ENCODE measurements at places on chromosomes 6 and 20.

DNA sequence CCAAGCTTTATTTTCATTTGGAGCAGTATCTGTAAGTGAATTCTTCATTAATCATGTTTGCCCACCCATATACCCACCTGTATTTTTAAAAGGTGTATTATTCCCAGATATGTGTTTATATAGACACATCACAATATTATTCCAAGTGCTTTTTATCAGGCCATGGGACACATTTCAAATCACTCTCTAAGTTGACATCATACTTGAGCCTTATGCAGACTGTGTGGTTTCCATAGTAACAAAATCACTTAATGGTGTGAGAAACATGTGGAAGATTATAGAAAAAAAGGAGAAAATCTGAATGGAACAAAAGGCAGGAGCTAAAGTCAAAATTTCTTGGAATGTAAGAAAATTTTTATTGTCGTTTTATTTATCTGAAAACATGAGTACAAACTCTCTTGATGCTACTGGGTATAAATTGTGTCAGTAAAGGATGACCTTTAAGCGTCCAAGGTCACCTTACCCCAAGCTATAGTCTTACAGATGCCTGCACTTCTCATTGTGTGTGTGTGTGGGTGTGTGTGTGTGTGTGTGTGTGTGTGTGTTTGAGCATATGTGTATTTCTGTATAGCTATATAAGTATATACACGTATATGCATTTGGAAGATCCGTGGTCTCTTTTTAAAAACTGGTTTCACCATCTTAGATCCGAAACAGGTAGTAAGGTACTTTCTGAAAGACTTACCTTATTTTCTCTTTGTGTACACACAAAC is 79.8 kb upstream of the CCN6 start:
- DNase-seq: no peak

- DNase-seq: no peak
These were observed 315.2 kb upstream of the SOX4 start for GRCh38 chr6:21278375-21278745.

GRCh38 chr6:26609463-26609862 is 12.7 kb downstream of the ABT1 start:
- no peak for DNase-seq

GRCh38 chr6:141026504-141026903 is 1106.2 kb upstream of the GJE1 start:
- no peak for DNase-seq

- DNase-seq: no peak
These were observed 44.8 kb upstream of the SLC17A4 start for GRCh38 chr6:25709761-25710160.

GRCh38 chr20:51710361-51710894 is 57.8 kb downstream of the ATP9A start:
- DNase-seq: no peak

DNA sequence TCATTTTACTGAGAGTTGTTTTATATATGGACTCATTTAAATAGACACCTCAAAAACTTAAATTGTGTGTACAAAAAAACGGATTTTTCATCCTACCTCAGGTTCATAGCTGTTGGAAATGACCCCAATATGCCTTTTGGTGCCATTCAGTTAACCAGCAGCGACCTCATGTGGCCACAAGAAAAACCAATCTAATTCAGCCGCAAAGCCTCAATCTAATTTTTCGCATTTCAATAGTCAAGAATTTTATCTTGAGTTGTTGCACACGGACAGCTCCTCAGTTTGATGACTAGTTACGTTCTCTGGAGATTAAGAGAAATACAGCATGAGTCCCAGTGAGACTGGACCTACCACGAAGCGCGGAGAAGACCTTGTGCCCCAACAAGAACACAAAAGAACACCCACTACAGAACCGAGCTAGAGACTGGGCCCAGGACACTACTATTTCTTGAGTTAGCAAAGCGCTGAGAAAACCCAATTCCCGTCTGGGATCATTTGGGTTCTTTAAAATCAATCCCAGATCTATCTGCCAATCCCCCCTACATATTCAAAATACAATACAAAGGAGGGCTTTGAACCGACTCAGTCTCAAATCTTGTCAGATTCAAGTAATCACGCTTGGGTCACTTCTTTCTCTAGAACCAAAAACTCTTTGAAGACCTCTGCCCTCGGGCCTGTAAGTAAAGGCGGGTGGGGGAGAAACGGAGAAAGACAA is 1.1 kb downstream of the TCP11 start:
- DNase-seq: no peak

GRCh38 chr6:4892785-4893485 is 110.9 kb downstream of the RPP40 start:
- DNase-seq: no peak

DNA sequence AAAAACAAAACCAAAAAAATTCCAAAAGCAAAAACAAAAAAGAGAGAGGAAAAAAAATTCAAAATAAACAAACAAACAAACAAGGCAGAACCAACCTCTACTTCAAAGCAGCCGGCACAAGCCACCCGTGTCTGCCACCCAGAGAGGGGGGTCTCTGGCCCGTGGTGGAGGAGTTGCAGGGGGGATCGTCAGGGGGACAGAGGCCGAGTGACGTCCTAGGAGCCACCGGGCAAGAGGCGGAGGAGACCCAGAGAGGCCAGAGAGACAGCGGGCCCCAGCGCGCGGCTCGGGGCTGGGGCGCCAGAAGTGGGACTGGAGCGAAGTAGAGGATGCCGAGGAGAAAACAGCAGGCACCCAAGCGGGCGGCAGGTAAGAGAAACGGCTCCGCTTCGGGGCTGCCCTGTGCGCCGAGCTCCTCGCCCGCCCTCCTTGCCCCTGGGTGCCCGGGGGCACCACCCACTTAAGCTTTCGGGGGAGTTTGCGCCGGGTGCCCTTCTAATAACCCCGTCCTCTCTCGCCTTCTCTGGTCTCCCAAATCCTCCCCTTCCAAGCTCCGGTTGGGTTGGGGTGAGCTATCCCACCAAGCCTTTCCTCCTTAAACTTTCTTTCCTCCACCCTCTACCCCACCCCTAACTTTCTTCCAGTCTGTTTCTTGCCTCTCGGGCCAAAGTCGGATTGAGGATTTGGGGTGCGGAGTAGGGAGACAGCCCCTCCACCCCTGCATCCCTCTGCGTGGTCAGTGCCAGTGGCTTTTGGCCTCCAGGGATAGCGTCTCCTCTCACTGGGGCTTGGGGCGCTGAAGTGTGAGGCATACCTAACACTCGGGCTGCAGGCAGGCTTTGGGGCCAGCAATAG is 1.0 kb downstream of the TSHZ2 start:
- no peak for DNase-seq

GRCh38 chr6:143901885-143902750 is 37.8 kb downstream of the ZC2HC1B start:
- no peak for DNase-seq

DNA sequence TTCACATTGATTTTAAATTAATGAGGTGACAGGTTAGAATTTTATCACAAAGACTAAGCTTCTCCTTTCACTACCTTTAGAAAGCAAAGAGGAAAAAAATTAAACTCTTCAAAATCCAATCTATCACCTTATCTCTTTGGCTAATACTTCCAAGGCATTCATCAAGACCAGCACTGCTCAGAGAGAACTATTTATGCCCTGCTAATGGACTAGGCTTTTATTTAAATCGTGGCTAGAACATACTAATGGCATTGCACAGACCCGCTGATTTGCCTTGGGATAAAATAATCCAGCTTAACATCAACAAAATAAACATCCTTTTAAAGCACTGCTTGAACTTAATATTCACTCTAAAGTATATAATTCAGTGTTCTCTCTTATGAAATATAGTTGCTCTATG is 880.4 kb downstream of the HACE1 start:
- no peak for DNase-seq

- DNase-seq: no peak
These were observed at the start of gene HLA-DRB1 for GRCh38 chr6:32589596-32590449. TSS of gene HLA-DRB1 (minus strand) at chr6:32589848. CDS start at chr6:32589742, 106 bp downstream.

DNA sequence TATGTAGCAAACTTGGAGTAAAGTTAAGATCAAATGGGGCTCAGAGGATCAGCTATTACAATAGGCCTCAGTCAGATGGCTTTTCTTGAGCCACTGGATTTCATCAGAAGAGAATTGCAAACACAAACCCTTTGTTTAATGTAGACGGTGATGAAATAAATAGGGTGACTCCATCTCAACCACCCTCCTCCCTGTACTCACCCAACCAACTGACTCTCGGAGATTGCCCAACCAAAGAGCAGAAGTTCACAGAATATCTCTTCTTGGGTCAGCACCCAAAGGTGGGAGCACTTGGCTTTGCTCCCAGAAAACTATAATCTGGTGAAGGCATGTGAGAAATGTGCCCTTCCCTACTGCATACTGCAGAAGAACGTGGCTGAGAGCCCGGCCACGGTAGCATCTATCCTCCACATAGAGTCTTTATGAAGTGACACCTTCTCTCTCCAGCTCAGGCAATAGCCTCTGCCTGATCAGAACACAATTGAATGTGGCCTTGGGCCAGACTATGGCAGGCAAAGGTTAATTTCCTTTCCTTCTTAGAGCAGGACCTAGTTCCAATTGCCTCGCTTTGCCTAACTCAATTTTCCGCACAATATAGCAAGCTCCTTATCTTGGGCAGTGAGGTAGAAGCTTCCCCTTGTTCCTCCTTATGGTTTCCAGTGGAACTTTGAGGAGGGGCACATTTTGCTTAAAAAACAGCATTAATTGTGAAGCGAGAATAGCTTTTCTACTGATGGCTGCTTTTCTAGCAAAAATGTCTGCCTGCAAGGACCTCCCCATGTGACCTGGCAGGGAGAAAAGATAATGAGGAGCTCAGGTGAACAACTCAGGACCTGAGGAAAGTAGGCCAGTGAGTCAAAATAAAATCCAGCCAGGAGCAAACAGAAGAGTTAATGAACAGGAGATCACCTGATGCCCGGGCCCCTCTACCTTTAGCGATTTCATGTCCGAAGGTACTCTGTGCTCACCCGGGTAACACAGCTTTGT is 79.4 kb downstream of the GFOD1 start:
- DNase-seq: no peak

- DNase-seq: no peak
These were observed 104.0 kb downstream of the MTFR2 start for GRCh38 chr6:136146130-136146529.

- no peak for DNase-seq
These were observed 369.9 kb downstream of the CDH26 start for GRCh38 chr20:60327971-60328660.

GRCh38 chr6:118467181-118467580 is 80.9 kb upstream of the PLN start:
- DNase-seq: no peak

GRCh38 chr20:62480318-62480717 is 4.5 kb upstream of the GATA5 start:
- DNase-seq: no peak

- no peak for DNase-seq
These were observed 64.5 kb downstream of the PHACTR2 start for GRCh38 chr6:143742070-143742954.

DNA sequence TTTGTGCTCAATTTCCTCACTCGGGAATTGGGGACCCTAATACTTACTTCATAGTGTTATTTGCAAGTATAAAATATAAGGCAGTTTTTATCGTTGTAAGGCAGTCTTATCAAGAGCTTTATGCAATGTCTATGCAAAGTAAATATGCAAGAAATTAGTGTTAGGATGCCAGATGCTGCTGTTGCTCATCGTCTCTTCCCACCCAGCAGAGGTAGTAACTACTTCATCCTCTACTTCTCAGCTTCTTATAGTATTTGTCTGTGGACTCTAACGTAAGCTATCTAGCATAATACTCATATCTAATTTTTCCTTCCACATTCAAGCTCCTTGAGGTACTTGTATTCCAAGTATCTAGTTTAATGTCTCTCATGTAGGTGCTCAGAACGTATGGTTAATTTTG is 11.6 kb downstream of the PLCG1 start:
- DNase-seq: no peak

- DNase-seq: no peak
These were observed 213.8 kb upstream of the CST7 start for GRCh38 chr20:24735263-24735662.

- no peak for DNase-seq
These were observed 122.6 kb upstream of the ID4 start for GRCh38 chr6:19714434-19715166.

DNA sequence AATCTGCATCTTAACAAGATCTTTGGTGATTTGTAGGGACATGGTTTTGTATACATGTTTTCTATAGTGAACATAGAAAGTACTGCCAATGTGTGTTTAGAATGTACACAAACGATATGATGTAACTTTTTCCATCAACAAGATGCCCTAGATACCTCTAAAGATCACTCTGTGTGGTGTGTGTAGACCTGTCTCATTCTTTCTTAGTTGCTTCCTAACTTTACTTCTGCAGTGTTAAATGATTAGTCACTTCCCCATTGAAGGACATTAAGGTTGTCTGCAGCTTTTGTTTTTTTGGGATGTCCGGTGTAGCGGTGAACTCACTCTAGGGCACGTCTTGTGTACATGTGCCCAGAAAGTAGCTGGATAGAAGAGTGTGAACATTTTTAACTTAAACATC is 35.9 kb downstream of the CDYL start:
- no peak for DNase-seq

- no peak for DNase-seq
These were observed 25.7 kb downstream of the DST start for GRCh38 chr6:56616967-56617366.

DNA sequence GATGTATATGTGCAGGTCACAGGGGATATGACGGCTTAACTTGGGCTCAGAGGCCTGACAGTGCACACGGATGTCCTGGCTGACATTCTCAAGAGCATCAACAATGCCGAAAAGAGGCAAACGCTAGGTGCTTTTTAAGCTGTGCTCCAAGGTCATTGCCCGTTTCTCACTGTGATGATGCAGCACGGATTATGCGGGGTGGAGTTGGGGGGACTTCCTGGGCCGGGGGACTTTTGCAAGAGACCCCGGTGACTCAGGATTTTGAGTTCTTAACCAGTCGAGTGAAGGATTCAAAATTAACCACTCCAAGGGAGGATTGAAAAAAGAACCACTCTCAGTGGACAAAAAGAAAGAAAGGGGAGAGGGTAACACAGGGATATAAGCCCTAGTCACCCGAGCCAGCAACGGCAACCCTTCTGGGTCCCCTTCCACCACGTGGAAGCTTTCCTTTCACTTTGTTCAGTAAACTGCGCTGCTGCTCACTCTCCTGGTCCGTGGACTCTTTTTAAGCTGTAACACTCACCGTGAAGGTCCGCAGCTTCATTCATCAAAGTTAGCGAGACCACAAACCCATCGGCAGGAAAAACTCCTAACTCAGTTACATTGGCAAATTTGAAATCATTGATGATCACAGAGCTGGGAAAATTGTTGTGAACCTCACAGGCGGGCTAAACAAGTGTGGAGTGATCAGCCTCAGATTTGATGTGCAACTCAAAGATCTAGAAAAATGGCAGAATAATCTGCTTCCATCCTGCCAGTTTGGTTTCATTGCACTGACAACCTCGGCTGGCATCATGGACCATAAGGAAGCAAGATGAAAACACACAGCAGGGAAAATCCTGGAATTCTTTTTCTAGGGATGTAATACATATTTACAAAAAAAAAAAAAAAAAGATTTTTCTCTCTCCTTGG is 199.3 kb downstream of the ARID1B start:
- DNase-seq: no peak

GRCh38 chr6:15897063-15897876 is 231.6 kb upstream of the MYLIP start:
- no peak for DNase-seq

DNA sequence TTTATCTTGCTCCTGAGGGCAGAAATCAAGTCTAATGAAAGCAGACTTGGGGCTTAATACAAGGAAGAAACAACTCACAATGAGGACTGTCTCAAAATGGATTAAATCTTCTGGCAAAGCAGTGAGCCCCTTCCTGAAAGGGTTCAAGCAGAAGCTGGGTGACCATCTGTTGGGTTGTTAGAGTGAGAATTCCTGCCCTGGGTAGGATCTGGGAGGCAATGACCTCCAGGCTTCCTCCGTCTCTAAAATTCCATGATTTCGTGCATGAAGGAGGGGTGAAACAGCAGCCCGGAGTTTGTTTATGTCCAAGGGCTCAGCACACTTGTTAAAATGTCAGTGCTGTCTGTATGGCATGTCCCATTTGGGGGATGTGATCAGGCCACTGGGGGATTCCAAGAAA is 64.0 kb upstream of the KCNK16 start:
- no peak for DNase-seq
